Glomerular endothelial cell (primary cell): ENCODE measurements at places on chromosomes 2 and 18. TPM values are rescaled to one million over a fixed set of nuclear protein-coding genes. Genes with fewer than 3 reads are reported as not detected.

CROCC2 gene
- not detected in 2 replicates for total RNA-seq

- DNase-seq = no peak
Measured at GRCh38 chr18:44823782-44824181, 143.1 kb downstream of the SETBP1 start.

DNA sequence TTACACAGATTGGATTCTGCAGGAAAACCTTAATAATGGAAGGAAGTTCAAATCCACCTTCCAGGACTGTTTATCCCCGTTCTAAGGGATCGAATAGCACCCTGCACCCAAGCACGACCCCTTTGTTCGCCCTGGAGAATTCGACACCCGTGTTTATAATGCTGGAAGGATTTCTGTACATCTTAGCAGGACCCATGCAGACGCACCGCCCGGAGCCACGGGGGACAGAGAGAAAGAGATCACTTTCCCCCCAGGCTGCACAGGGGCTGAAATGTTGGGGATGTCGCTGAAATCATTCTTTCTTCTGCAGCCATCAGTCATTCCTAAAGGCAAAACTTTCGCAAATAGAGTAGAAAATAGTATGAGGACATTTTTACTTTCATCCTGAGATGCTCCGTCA, 238.7 kb upstream of the SALL3 start:
- no peak for DNase-seq

GRCh38 chr2:187617905-187618304, 63.7 kb upstream of the TFPI start:
- DNase-seq = no peak

GRCh38 chr2:223043164-223043941, 8.6 kb upstream of the KCNE4 start:
- no peak for DNase-seq

DNA sequence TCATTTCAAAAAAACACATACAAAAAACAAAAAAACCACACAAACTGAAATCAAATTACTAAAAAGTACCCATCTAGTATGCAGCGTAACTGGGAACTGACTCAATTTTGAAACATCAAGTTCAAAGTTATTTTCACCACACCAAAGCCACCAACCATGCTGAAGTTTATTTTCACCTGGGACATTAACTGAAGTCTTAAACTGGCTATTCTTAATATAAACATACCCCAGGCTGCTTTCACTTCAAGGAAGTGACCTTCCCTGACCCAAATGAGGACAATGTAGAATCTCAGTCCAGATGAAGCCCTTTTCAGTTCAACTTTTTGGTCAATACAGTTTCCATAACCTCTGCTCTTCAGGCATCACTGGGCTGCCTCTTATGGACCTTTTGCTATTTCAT, 84.6 kb downstream of the PIGN start:
- DNase-seq = no peak

DNA sequence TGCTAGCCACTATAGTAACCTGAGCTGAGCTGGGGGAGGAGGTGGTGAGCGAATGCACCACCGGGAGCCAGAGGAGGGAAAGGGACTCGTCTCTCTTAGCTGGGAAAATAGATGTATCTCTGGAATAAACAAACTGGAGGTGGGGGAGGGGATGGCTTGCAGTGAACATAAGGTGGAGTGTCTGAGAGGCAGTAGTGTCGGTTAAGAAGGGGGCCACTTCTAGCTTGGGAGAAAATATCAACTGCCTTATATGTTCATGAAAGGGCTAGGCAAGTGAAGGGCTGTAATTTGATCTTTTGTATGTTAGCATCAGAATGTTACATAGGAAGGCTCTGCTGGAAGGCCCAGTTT, 2.2 kb downstream of the SETBP1 start:
- DNase-seq = no peak
